Suprapubic skin (tissue), 4 donors: ENCODE measurements at places on chromosomes 3 and 15.
A peak's percentile ranks its signal among the peaks of the same experiment; 100 is the strongest.

- peak overlapping the region; percentile 13 for H3K27ac ChIP-seq
- H3K36me3 ChIP-seq, result no peaks in the 10 kb centered on the region
- no peaks in the 10 kb centered on the region for H3K27me3 ChIP-seq
- peaks cover 4% of the 10 kb centered on the region for H3K4me1 ChIP-seq
- no peak overlapping the region for H3K4me3 ChIP-seq
- DNase-seq, result no peak
Measured at GRCh38 chr3:139301654-139302053, 42.2 kb upstream of the MRPS22 start.

DNA sequence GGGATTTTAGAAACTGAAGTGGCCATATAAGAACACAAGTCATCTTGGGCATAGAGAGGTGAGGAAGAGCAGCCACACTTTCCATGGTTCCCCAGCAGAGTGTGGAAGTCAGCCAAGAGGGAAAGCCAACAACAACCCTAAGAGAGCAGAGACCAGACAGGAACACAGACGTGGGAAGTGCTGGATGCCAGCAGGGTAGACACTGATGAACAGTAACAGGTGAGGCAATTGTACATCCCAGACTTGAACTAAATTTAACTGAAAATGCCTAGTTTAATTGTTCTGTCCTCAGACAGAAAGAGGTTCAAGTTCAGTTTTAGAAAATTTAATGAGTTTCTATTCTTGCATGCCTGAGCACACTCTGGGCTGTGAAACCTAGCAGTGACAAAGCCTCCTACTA lies 212.1 kb downstream of the ATP8B4 start:
- peaks cover 6% of the 10 kb centered on the region for H3K4me1 ChIP-seq
- no peak for DNase-seq
- no peak overlapping the region for H3K4me3 ChIP-seq
- H3K27me3 ChIP-seq, result no peaks in the 10 kb centered on the region

DNA sequence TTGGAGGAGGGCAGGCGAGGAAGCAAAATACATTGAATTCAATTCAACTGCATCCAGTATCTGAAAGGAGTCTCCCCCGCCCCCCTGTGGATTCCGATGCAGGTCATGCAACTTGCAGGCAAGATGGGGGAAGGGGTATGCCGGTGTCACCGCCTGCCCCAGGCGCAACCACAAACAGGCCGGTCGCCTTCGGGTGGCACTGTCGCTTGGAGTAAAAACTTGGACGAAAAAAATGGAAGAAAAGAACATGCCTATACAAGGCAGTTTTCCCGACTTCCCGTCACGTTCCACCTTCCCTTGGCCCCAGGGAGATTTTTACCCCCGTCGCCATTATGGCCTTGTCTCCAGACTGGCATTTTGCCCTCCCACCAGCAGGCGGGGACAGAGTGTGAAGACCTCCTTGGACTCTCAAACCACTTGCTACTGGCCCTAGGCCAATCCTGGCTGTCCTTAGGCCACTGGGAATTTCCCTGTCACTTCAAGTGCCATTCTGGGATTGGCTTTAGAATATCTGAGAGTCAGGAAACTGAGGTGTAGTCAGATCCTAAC lies 1.6 kb upstream of the NTRK3 start:
- no peaks in the 10 kb centered on the region for H3K36me3 ChIP-seq
- no peak for DNase-seq
- no peak overlapping the region for H3K27ac ChIP-seq
- peaks cover 72% of the 10 kb centered on the region for H3K27me3 ChIP-seq

DNA sequence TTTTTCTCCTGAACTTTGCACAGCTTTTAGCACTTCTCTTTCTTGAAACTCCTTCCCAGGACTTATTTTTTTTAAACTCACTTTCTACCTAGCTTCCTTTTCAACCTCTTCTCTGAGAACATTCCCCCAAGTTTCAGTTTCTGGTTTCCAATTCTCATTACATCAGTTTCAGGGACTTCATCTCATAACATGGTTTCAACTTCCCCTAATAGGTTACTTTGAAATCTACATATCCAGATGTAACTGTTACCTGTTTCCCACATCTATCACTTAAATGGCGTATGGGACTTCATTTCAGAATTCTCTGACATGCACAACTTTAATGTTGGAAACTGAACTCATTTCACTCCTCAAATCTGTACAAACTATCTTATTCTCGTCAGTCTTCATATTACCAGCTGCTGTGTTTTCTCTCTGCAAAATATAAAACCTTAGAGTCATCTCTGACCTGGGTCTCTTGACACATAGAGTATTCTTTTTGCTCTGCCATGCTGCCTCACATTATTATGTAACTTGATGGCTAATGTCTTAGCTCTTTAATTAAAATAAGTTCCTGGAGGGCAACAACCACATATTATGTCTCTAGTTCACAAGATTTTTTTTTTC lies 58.4 kb downstream of the NME9 start:
- H3K27me3 ChIP-seq, result no peaks in the 10 kb centered on the region
- no peak overlapping the region for H3K27ac ChIP-seq
- DNase-seq, result no peak
- H3K4me3 ChIP-seq, result no peak overlapping the region
- H3K4me1 ChIP-seq, result no peaks in the 10 kb centered on the region

DNA sequence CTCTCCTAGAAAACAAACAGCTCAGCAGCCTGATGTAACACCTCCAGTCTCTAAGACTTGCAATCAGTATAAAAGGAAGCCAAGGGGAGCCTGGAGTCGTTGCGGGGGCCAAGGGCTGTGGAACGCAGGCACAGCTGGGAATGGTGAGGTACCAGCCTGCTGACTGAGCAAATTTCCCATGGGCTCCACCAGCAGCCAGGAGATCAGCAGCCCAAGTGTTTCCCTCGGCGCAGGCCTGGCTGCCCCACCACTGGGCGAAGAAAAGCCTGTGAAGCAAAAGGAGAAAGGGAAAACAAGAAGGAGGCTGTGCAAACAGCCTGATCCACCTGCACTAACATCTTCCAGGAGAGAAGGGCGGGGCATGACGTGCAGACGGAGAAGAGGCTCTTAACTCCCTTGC lies 155.3 kb downstream of the SHQ1 start:
- H3K4me3 ChIP-seq, result no peak overlapping the region
- no peaks in the 10 kb centered on the region for H3K27me3 ChIP-seq
- DNase-seq, result no peak
- H3K36me3 ChIP-seq, result no peaks in the 10 kb centered on the region

- H3K36me3 ChIP-seq, result no peaks in the 10 kb centered on the region
- H3K27me3 ChIP-seq, result peaks cover 5% of the 10 kb centered on the region
- H3K27ac ChIP-seq, result no peak overlapping the region
- DNase-seq, result no peak
Measured at GRCh38 chr3:9627901-9628633, 21.2 kb upstream of the MTMR14 start.
